NCI-H1092 (cell line): ENCODE measurements at places on chromosomes 1 and 21.

- no peak for DNase-seq
These were observed 36.5 kb upstream of the ARHGEF16 start for GRCh38 chr1:3417934-3418333.

DNA sequence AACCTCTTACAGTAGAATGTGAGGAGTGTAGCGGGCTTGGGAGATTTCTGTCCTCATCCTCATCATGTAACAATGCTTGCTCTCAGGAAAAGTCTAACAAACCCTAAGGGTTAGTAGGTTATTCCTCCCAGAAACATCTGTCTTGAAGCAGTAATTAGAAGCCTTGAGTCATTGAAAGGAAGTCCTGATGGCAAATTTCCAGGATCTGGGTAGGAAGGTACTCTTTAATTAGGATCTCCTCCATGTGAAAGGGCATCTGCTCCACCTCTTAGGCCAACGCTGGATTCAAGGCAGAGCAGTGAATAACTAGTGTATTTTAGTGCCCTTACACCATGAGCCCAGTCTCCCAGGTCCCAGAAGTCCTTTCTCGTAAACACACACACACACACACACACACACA is 106.6 kb upstream of the BARHL2 start:
- no peak for DNase-seq

- DNase-seq: no peak
These were observed 27.1 kb downstream of the PTPRF start for GRCh38 chr1:43557744-43558245.

GRCh38 chr1:61138921-61139774 is 56.8 kb downstream of the NFIA start:
- DNase-seq: no peak

DNA sequence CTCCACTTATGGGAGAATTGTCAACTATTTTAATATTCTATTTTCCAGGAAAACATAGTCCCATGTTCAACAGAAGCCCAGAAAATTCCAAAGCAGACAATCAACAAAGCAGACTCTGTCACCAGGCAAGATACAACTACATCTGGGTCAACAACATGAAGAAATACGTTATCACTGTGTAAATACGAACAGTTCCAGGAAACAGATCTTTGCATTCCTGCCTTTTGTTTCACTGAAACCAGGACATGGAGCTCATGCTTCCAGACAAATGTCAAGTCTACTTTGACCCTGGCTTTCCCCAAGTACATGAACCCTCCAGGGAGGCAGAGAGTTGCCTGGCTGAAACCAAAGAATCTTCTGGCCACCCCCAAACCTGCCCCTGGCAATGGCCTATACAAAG is 106.7 kb downstream of the SETD4 start:
- DNase-seq: no peak

- DNase-seq: no peak
These were observed 22.7 kb downstream of the GLUL start for GRCh38 chr1:182368903-182369302.

DNA sequence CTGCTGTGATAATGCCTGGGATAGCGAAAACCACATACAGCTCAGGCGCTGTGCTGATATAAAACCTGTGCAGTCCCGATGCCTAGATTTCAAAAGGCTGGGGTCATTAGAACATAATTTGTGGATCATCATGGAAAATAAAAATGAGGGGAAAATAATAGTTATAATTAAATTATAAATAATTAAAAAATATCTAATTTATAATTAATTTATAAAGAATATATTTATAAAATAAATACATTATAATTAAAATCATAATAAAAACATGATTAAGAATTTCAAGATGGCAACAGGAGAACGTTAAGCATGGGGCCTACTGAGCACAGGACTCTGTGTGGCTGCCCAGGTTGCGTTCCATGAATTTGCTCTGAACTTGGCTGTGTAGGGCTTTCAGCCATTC is 53.9 kb downstream of the C21orf91 start:
- no peak for DNase-seq

- DNase-seq: no peak
These were observed 305.0 kb upstream of the ST6GALNAC5 start for GRCh38 chr1:76562292-76562691.

GRCh38 chr1:10537082-10537766 is 62.5 kb downstream of the PEX14 start:
- DNase-seq: peak; percentile 95

DNA sequence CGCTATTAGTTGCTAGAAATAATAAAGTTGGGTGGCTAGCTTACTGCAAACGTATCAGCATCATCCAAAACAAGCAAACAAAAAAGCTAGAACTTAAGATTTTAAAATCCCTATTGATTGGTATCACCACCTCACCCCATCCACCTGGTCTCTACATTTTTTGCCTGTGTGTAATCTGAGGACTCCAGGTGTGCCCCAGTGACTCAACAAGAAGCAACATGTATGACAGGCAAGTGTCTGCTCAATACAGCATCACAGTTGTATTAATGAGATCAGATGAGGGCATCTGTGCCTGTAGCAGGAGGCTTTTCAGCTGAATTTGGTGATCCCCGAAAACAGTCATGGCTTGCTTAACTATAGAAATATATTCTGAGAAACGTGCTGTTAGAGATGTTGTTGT is 14.6 kb upstream of the PAPPA2 start:
- DNase-seq: no peak

DNA sequence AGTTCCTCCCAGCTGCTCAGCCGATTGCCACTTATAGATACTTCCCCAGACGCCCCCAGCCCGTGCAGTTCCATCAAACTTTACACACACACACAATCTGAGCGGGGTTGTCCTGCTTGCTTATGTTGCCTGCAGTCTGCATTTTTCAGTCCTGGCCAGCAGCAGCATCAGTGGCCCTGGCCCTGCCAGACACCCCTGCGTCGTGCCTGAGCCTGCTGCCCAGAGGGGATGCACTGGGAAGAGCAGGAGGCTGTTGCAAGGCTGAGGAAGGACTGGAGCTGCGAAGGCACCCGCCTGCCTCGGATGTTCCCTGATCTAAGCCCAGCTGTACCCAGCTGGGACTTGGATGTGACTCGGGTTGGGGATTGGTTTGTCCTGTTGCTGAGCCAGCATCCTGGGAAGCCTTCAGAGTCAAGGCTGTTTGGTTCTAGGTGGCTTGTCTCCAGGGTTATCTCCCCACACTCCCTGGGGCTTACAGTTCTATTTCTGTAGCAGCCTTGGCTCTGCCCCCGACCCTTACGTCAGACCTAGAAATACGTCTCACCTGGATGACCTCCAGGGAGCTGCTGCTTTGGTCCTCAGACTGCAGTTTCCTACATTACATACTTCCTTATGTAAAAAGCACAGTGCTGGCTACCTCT is 42.3 kb downstream of the MAN1C1 start:
- no peak for DNase-seq

DNA sequence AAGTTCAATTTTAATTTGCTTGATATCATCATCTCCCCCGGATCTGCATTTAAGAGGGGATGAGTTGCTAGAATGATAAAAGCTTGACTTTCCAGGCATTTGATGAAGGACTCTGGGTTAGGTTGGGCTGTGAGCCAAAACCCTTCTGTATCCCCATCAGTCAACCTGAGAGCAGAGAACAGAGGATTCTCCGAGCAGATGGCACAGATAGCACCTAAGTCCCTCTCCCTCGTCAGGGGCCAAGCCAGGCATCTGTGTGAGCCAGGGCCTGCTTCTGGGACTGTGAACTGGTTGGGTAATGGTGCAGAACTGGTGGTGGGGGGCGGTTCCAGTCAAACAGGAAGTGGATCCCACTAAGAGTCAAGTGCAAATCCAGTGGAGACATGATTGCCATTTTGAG is 205.8 kb downstream of the TNR start:
- no peak for DNase-seq

DNA sequence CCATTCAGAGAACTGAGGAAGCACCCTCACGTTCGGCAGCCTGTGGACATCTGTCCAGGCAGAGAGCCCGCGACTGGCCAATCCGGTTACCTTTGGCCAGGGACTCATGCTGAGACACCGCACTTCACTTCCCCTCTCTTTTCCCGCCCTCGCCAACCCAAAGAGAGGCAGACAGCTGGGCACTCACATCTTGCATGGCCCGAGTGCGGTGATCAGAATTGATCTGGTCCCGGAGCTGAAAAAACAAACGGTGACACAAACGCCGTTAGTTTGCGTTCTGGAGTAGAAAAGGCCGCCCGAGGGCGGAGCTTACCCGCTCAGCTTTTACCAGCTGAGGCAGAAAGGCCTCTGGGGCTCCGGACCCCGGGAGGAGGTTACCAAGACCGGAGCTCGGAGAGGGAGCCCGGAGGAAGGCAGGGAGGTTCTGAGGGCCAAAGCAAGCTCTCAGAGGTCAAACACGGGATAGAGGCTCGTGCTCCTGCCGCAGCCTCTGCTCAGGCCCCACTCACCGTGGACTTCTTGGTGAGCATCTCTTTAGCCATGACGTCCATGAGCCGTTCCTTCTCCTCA is 376 bp downstream of the SF3A3 start:
- no peak for DNase-seq

- no peak for DNase-seq
These were observed 11.5 kb downstream of the HIPK1 start for GRCh38 chr1:113940365-113941244.

DNA sequence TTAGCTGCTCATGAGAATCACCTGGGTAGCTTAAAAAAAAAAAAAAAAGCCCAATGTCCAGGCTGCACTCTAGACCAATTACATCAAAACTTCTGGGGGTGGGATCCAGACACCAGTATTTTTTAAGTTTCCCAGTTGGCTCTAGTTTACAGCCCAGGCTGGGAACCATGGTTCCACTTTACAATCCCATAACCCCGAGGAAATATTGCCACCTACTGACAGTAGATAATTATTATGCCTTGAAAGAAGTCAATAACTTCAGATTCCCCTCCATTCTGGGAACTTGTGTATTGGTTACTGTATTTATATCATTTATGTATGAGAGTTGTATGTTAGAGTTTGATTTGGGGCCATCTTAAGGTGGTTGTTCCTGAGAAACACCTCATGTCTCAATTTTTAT is 100.2 kb downstream of the SPATA46 start:
- DNase-seq: no peak

DNA sequence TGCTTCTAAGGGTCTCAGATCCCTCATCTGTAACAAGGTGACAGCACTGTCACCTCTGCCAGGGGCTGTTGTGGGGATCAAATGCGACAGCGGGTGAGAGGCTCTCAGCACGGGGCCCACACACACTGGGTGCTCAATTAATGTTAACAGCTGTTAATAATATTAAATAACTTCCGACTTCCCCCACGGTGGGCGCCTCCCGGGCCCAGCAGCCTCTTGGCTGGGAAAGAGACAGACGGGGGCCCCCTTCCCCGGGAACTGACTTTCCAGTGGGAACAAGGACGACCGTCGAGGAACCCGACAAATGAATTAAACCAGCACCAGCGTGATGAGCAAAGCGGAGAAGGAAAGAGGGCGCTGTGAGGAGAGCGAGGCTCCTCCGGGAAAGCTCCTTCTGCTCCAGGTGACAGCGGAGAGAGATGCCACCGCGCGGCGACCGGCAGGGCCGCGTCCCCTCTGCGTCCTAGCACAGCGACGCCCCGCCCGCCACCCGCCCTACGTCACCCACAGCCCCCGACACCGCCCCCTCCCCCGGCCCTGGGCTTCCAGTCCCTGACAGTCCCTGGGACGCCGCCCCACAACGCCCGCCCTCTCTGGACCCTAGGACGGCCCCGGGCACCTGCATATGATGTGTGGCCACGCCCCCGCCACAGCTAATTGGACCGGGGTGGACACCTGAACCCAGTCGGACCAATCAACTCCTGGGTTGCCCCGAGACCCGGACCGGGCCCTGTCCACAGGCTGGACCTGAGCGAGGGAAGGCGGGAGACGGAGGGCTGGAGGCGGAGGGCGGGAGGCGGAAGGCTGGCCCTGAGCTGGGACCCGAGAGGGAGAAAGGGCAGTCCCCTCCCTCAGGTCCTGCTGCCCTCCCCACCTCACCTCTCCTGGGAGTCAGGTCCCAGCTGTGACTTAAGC is 38.2 kb downstream of the MATN1 start:
- DNase-seq: peak; percentile 46

DNA sequence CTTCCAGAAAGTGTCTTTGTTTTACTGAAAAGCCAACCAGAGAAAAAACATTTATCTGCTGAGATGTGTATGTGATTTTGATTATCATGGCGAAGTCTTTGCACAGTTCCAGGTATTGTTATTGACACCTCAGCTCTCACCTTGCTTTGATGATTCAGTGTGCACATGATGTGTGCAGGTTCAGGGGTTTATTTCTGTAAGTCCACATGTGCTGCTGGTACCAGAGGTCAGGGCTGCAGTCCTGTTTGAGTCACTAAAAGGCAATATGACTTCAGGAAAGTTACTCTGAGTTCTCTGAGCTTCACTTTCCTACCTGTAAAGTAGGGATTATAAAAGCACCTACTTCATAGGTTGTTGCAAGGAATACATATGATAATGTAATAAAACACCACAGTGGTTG is 97.1 kb downstream of the CNIH3 start:
- no peak for DNase-seq

GRCh38 chr1:89842567-89843272 is 21.9 kb downstream of the LRRC8D start:
- DNase-seq: no peak

- no peak for DNase-seq
These were observed 390.2 kb downstream of the GPATCH2 start for GRCh38 chr1:217240656-217241055.

DNA sequence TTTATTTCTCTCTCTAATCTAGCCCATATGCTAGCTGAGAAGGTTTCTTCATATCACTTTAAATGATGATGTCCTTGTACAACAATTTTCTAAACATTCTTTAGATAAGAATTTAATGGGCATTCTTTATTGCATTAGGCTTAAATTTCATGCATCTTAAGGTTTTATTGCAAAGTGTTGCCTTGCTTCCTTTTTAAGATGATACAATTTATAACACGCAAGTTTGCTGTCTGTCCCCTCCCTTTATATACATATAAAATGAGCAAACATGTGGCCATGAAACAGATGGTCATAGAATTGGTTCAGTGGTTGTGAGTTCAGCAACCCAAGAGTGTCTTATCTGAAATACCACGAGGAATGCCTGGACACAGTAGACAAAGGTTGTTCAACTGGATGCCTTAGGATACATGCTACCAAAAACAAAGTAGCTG is 12.1 kb downstream of the NBPF3 start:
- DNase-seq: no peak

GRCh38 chr21:28590026-28590425 is 402.7 kb downstream of the LTN1 start:
- no peak for DNase-seq

DNA sequence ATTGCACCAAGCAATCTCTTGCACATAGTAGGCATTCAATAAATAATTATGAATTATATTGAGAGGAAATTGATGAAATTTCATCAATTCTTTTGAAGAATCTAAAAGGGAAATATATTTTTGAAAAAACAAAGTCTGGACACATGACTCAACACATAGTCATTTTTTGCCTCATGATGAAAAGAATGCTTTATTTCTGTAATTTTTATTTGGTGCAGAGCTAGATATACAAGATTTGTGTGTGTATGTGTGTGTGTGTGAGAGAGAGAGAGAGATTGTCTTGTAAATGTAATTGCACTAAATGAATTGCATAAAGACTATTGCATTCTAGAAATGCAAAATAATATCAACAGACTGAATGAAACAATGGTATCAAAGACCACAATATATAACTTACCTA is 206.2 kb upstream of the C1orf87 start:
- DNase-seq: no peak
